Fibroblast of skin of abdomen (primary cell): ENCODE measurements at places on chromosomes 16 and 17.

DNA sequence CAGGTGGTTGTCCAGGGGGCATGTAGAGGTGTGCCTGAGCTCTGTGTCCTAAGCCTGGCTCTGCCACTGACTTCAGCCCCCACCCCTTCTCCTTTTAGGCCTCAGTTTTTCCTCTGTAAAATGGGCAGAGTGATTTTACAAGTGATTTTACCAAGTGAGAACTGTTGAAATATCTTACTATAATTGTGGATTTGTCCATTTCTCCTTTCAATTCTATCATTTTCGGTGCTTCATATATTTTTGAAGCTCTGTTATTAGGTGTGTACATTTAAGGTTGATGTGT is 21.7 kb upstream of the HOXB9 start:
- no peak for DNase-seq

- DNase-seq, result peak; percentile 23
These were observed 14.5 kb upstream of the KRTAP9-2 start for GRCh38 chr17:41211845-41212466.

GRCh38 chr17:44966348-44967025 is 1.6 kb downstream of the C1QL1 start:
- DNase-seq, result no peak

- no peak for DNase-seq
These were observed 8.0 kb upstream of the PIK3R6 start for GRCh38 chr17:8875436-8875835.

DNA sequence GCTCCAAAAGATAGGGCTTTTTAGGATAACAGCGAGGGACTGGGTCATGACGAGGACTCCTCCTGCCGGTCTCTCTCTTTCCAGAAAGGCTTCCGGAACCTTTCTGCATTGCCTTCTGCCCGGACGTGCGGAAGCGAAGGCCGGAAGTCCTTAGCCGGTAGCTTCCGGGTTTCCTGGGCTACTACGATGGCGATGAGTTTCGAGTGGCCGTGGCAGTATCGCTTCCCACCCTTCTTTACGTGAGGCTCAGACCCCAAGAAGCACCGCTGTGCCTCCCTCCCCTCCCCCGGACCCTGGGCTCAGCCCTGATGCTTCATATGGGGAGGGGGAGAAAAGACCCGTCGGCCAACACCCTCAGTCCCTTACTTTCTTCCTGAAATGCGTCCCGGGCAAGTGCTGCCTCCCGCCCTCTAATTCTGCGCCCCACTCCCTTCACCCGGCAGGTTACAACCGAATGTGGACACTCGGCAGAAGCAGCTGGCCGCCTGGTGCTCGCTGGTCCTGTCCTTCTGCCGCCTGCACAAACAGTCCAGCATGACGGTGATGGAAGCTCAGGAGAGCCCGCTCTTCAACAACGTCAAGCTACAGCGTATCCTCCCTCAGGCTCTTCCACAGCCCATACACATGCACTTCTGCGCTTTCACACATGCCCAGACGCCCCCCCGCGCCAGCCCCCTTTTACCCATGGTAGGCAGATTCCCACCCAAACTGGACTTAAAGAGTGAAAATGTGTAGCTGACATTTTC is at the start of gene VPS25:
TSS of gene VPS25 (plus strand) at position 160 of the 746 bp plus-strand sequence. CDS start at position 187, 27 bp downstream.
- peak; percentile 84 for DNase-seq

DNA sequence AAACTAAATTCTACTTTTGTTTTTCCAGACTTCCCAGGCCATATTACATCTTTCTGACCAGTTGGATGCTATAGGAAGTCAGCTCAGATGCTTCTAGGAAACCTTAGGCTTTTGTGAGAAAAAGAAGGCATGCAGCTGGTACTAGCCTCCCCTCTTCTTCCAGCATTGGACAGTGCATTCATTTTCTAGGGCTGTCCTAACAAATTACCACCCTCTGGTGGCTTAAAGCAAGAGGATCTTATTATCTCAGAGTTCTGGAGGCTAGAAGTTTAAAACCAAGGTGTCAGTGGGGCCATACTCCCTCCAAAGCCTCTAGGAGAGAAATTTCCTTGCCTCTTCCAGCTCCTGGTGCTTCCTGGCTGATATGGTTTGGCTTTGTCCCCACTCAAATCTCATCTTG is 467.8 kb downstream of the SLC39A11 start:
- no peak for DNase-seq

DNA sequence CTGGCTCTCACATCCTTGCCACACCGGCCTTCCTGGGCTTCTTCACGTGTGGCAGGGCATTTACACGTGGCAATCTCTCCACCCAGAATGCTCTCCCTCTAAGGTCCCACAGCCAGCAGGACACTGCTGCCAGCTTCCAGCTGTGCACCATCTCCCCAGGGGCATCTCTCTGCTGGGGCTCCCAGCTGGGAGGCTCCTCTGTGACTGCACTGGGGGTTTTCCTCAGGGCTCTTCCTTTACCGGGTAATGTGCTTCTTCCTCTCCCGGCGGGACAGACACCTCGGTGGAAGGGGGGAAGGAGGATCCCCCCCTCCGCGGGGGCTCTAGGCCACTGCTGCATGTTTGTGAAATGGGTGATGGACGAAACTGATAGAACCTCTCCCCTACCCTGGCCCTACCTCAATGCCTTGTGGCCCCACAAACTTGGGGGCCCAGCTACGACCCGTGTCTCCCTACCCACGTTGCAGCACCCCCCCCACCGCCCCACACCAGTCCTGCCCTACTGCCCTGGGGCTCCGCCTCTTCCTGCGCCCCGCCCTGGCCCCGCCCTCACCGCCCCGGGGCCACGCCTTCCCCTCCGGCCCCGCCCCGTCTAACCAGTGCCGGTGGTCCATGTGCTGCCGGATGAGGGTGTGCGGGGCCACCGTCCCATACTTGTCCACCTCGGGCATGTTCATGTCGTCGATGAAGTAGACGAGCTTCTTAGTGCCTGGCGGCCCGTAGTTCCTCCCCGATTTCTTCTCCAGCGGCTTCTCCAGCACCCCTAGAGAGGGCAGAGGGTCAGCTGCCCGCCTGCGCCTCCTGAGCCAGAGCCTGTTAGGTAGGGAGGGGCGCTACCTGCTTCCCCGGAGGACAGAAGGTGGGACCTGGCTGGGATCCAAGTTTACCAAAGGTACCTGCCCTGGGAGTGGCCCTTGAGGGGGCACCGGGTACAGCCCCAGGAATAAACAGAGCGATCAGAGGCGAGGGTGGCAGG is 92.6 kb downstream of the DNAH17 start:
- peak; percentile 24 for DNase-seq

- DNase-seq, result peak; percentile 41
These were observed 35.5 kb downstream of the UBN1 start for GRCh38 chr16:4882633-4883285.

- DNase-seq, result no peak
These were observed 146.1 kb downstream of the IRF8 start for GRCh38 chr16:86044881-86045590.

GRCh38 chr17:4850246-4850645 is 17.1 kb downstream of the MINK1 start:
- no peak for DNase-seq

GRCh38 chr17:900336-900934 is 79.1 kb downstream of the NXN start:
- DNase-seq, result no peak

GRCh38 chr17:48456589-48456988 is 26.6 kb upstream of the SKAP1 start:
- no peak for DNase-seq

- peak; percentile 25 for DNase-seq
These were observed 11.7 kb downstream of the ERN1 start for GRCh38 chr17:64117981-64118979.

GRCh38 chr17:34339138-34339770 is 17.0 kb upstream of the CCL13 start:
- DNase-seq, result no peak

DNA sequence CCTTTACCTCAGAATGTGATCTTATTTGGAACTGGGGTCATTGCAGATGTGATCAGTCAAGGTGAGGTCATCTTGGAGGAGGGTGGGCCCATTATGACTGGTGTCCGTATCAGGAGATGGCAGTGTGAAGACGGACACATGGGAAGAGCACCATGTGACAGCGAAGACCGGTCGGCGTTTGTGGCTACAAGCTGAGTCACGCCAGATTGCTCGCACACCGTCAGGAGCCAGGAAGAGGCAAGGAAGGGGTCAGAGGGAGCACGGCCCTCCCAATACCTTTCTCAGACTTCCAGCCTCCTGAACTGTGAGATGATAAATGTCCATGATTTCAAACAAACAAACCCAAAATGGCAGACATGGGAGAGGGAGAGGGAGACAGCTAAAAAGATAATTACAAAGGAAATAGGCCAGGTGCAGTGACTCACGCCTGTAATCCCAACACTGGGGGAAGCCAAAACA is 13.2 kb downstream of the STARD3 start:
- DNase-seq, result no peak

DNA sequence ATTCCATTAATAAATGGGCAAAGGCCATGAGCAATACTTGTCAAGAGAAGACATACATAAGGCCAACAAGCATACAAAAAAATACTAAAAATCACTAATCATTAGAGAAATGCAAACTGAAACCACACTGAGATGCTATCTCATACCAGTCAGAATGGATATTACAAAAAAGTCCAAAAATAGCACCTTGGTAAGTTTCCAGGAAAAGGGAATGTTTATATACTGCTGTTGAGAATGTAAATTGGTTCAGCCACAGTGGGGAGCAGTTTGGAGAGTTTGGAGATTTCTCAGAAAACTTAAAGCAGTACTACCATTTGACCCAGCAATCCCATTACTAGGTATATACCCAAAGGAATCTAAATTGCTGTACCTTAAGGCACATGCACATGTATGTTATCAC is 467.7 kb downstream of the CDH11 start:
- DNase-seq, result peak; percentile 79

GRCh38 chr16:85627526-85628264 is 14.6 kb downstream of the GSE1 start:
- no peak for DNase-seq
